HFFc6 (cell line): ENCODE measurements at places on chromosomes 2 and 18. TPM values are rescaled to one million over a fixed set of nuclear protein-coding genes. Genes with fewer than 3 reads are reported as not detected.

DNA sequence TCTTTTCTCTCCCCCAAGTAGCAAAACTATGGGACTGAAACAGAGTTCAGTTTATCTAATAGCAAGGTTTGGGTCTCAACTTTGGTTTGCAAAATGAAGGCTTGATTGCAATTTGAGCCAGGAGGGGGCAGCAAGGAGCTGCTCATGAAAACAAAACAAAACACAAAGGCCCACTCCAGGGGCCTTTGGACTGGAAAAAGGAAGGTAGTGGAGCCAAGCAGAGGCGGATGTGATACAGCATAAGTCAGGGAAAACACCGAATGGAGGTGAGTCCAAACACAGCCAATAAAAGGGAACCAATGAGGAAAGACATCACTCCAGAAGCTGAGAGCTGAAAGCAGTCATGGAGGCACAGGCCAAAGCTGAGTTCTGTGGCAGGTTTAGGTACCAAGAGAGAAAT, 799.7 kb upstream of the ACVR2A start:
- DNase-seq = no peak

DNA sequence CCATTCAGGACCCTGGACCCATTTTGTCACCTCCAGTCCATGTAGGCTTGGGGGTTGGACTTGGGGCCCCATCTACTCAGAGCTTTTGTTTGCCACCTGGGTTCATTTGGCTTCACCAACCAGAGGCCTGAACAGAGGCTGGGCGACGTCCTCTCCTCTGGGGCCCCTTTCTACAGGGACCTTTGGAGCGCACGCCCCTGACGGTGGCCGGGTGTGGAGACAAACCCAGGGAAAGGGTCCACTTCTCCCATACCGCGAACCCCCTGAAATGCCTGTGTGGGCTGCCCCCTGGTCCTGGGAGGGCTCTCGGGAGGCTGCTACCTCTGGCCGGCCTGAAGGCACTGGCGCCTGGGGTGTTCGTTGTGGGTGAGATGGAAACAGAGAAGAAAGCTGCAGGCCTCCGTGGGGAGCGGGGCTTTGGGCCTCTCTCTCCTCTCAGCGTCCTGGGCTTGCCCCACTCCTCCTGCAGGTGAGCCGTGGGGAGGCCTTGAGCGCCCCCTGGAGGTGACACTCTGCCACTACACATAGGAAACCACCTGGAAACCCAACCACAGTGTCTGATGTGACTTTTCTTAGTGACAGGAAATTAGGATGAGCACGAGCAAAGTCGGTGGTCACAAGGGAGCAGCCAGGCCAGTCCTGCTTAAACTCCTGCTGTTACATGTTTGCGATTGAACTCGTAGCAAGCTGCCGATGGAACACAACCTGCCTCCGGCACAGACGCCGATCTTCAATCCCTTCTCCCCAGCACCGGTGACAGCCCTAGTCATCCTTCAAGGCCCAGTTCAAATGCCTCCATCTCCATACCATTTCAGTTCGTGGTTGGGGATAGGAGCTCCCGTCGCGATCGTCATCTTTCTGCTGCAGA, 12.0 kb upstream of the NTSR2 start:
- no peak for DNase-seq

DNA sequence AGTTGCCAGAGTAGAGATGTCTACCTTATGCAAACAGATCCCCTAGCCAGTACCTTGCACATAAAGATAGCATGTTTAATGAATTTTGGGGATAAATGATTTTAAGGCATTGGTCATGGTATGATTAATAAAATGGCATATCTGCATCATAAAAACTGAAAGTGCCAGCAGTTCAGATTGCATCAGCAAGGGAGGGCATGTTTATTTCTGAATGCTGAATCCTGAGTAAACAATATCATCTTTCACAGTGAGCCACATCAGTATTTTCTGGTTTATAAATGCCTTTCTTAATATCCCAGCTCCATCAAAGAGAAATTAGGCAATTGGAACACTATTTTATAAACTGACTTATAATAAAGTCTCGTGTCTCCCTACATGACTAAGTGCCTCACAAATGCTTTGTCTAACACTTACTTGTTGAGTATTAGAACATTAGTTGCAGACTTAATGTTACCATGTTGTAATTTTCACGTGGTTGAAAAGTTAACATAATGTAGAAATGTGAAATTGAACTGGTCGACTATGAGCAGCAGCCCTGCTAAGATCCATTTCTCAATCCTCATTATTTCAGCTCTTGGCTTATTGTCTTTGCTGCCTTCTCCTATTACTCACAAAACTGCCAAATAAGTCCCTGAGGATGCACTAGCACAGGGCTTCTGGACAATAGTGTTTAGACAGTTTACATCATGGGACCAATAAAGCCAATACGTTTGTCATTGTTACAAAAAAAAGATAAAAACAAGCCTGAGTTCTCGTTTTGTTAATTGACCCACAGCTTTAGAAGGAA, 48.0 kb downstream of the LANCL1 start:
- DNase-seq = no peak

GRCh38 chr2:162732946-162733698, 105.4 kb downstream of the KCNH7 start:
- DNase-seq = no peak

GRCh38 chr18:12692206-12692605, 10.3 kb downstream of the CEP76 start:
- DNase-seq = no peak

- DNase-seq = no peak
Measured at GRCh38 chr2:150856596-150857281, 369.3 kb upstream of the RND3 start.

DNA sequence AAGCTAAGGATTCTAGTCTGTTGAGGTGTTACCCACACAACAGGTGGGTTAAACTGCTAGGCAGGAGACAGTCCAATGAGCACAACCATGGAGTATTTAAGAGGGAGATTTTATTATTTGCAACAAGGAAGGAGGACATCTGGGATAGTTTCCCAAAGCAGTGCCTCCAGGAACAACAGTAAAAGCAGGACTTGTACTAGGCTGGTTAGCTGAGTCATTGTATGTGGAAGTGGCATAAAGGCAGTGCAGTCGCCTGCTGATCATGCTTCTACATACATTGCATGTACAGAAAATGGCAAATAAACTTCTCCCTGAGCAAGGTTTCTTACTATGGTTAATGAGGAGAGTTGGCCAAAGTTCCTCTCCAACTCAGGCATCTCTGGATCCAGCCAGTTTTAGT, 46.1 kb upstream of the CYTIP start:
- DNase-seq = no peak

GRCh38 chr2:162029287-162029901, 44.6 kb downstream of the DPP4 start:
- DNase-seq = peak; percentile 57

GRCh38 chr2:30280596-30281434, 49.5 kb downstream of the LBH start:
- DNase-seq = no peak

- DNase-seq = no peak
Measured at GRCh38 chr2:55776479-55776878, 82.8 kb upstream of the PNPT1 start.

DNA sequence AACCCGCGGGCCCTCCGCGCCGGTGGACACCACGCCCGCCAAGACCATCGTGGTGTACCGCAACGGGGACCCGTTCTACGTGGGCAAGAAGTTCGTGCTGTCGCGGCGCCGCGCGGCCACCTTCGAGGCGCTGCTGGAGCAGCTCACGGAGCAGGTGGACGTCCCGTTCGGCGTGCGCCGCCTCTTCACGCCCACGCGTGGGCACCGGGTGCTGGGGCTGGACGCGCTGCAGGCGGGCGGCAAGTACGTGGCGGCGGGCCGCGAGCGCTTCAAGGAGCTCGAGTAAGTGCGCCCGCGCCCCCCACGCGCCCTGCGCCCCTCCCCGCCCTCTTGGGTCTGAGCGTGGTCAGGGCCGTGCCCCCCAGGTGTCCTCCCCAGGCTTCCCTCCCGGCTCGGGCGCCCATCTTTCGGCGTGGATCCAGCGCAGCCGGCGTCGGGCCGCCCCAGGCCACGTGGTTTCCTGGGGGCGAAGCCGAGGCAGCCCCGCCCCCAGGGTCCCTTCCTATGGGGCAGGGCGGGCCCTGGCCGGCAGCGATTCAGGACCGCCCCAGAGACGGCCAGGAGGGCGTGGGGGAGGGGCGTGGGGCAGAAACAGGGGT, 481 bp downstream of the DCDC2C start:
- no peak for DNase-seq

DNA sequence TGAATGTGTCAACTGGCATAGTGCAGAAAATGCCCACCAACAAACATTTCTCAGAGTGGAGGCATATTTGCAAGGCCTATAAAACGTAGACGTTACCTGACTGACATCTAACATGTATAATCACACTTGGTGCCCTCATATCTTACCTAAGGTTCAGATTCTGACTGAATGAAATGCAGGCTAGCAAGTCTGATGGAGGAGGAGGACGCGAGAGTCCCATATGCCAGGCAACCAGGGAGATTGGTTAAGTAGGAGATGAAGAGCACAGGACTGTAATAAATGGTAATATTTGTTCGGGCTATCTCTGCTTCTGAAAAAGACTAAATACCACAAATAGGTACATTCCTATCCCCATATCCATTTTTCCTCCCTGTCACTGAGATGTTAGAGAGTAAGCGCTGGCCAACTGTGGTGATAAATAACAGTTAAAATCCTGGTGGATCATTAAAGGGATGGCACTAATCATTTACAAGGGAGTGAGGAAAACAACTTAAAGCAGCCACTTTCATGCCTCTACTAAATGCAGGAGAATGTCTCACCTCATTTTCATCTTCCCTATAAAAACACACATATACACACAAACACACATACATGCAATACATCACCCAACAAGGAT, 217.2 kb downstream of the TMEM163 start:
- DNase-seq = no peak

GRCh38 chr2:234422981-234423431, 73.9 kb downstream of the ARL4C start:
- DNase-seq = no peak

- DNase-seq = no peak
Measured at GRCh38 chr18:74290794-74291471, 830 bp downstream of the CYB5A start.

DNA sequence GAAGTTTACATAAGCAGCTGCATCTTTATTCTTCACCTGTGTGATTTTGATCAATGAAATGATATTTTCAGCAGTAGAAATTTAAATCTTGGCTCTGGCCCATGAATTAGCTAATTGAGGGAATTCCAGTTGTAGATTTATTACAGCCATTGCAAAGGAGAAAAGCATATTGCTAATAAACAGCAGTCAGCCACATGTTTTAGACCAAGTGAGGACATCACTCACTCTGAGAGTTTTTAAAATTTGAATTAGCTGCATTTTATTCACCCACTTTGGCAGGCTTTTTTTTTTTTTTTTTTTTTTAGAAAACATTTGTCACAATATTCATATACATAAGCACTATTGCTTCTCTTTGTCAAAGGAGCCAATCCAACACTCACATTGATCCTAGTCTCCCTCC, 479.4 kb upstream of the VRK2 start:
- DNase-seq = no peak

DNA sequence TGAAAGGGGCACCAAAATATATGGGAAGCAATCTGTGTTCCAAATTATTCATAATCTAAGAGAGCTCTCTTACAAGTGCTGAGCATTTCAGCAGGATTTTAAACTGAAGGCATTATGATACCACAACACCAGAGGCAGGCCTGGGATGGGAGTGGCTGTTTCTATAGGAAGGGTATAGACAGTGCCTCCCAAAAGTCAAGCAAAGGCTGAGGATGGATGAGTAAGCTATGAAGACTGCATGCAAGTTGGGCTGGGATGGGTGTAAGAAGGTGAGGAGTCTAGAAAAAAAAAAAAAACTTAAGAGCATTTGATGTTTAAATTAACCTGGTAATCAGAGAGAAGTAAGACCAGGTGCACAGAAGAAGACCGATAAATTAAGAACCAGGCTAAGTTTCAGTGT, 132.5 kb downstream of the OSR1 start:
- DNase-seq = no peak

DNA sequence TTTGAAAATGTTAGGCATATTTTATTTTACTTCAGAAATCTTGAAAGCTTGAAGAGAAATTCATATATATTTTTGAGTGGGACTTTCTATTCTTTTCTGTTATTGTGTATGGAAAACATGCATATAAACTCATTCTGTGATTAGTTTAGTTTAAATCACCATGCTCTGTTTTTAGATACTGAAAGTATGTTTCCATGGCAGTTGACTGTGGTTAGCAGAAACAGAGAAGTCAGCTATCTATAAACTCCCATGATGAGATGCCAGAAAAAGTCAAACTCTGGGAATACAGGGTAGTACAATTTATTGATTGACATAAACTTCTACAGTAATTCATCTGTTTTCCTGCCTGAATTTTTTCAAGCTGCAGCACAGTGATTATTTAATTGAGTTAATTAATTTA, 905.3 kb upstream of the VRK2 start:
- no peak for DNase-seq

- no peak for DNase-seq
Measured at GRCh38 chr2:239804161-239805042, 220.7 kb downstream of the NDUFA10 start.

DNA sequence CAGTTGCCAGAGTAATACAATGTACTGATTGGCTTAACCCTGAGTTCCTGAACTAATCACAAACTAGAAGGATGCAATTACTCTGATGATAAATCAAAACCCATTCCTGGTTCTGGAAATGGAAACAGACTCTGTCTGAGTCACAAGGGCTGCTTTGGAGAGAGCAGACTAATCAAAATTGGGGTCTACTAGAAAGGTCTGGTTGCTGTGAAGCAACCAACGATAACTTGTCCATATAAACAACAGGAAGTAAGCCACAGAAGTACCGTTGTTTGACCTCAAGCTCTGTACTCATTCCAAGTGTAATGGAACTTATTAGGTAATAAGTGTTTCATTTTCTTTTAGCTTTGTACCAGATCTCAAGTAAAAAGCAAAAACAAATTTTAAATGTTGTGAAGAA, 49.7 kb downstream of the RASGRP3 start:
- DNase-seq = no peak

Gene KYNU
- 0.63 TPM in 1 of 3 replicates, not detected in the others for total RNA-seq

Gene CNDP1
- not detected in 3 replicates for total RNA-seq

Gene ICOS
- total RNA-seq = not detected in 3 replicates

Gene ESCO1
- total RNA-seq = 7.3 to 7.7 TPM (median 7.7 TPM) in 3 replicates

Gene CPS1
- total RNA-seq = 2.2 to 4.8 TPM (median 2.8 TPM) in 3 replicates

Gene SP140
- total RNA-seq = 0.39 to 1.4 TPM (median 0.54 TPM) in 3 replicates

Gene PROKR1
- total RNA-seq = not detected in 3 replicates

Gene PRKD3
- 22.2 to 33.0 TPM (median 23.7 TPM) in 3 replicates for total RNA-seq

Gene ZNF521
- total RNA-seq = 0.27 to 6.0 TPM (median 4.9 TPM) in 3 replicates

Gene TMEFF2
- 0.22 to 0.38 TPM in 2 of 3 replicates, not detected in the other for total RNA-seq

Gene ANKRD30B
- not detected in 3 replicates for total RNA-seq

Gene SERPINB5
- not detected in 3 replicates for total RNA-seq

Gene UGT1A1
- total RNA-seq = not detected in 3 replicates
